ENCODE measurements at places on chromosomes 2 and 18.

GRCh38 chr2:127511090-127511695 lies 15.1 kb downstream of the IWS1 start:
- DNase-seq = no peak

DNA sequence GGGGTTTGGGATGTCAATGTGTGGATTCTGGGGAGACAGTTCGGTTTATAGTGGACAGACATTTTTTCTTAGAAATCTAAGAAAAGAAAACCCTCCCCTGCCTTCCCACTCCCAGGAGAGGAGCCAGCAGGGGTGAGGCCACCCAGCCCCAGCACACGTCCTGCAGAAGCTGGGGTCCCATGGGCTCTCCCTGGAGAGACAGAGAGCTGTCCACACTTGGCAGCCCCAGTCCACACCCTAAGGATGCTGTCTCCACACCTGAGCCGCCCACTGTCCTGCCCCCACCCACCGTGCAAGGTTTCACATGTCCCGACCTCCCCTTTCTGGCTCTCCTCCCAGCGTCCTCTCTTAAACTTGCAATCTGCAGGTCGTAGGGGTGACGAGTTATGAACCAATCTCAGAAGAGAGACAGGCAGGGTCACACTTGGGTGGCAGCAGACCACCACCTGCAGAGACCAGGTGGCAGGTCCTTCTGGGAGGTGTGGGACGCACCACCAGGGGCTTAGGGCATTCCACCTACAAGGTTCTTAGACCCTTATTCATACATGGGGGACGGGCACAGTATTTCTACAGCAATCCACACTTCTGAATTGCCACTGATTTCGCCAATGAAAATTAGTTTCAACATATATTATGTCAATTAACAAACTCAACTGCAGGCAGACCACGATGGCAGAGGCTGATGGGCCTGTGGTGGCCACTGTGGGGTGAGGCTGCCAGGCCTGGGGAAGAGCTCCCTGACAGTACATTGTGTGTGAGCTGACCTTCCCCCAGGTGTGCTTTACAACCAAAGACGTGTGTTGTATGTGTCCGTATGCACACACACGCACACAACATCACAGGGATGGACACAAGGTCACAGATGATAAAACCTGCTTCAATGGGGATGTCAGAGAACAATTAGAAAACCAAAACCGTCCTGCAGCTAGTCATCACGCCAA lies 158.5 kb downstream of the TPO start:
- no peak for DNase-seq

DNA sequence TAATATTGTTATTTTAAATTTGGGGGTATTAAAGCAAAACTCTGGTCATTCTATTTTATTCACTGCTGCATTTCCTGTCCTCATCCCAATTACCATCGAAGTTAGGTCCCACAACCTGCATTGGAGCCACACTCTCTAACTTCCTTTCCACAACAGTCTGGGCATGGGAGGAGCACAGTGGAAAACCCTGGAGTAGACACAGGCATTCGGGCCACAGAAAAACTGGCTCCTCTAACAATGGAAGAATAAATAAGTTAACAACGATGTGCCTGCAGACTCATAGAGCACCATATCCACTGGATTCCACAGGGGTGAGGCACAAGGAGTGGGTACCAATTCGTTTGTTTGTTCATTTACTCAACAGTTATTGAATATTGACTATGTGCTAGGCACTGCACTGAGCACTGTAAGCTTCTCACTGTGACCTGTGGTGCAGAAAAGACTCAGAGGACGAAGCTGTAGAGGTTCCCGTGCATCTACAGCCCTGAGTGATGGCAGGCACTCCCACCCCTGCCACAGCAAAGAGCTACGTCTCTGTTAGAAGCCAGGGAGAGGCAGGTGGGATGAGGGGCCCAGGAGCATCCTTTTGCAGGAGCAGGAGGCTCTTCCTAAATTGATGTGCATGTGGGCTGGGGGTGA lies 154.2 kb upstream of the PGAP1 start:
- no peak for DNase-seq

- DNase-seq = no peak
These were observed 3.7 kb upstream of the CRIM1 start for GRCh38 chr2:36351736-36352349.

DNA sequence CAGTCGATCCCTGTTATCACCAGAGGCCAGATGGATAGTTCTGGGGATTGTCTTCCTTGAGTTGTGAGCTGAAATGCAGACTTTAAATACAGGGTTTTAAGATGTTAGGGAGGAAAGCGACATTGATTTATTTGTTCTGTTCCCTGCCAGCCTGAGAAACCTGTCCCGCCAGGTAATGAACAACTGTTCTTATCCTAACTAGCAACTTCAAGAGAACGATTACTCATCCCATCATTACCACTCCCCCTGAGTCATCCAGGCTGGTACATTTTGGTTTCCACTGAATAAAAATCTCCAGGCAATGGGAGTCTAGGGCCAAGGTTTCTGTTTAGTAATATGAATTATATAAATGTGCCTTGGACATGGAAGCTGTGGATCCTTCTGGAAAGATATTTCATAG lies 131.2 kb downstream of the LYPD6B start:
- DNase-seq = no peak

GRCh38 chr18:3972291-3972930 lies 482.7 kb downstream of the DLGAP1 start:
- peak; percentile 61 for DNase-seq

DNA sequence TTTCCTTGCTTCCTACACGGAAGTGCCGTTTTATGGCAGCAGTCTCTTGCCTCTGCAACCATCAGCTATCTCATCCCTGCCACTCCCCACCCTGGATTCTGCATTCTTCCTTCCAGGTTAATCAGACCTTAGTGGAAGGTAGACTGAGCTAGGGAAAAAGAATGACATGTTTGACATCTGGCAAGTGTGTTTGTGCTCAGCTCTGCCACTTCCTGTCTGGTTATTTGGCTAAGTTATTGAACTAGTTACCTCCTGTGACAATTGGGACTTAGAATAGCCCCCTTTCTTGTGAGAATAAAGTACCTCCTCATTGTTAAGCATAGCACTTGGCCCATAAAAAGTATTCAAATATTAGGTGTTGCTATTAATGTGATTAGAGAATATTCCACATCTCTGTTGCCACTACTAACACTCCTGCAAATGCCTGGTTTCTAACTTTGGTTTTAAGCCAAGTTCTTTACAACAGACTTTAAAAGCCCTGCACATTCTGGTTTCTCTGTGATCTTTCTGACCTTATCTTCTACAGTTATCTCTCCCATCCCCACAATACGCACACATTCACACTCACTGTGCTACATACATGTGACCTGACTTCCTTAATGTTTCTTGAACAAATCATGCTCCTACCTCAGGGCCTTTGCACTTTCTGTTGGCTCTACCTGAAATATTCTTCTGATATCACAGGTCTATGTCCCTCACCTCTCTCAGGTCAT lies 10.8 kb upstream of the MAPRE2 start:
- DNase-seq = no peak

DNA sequence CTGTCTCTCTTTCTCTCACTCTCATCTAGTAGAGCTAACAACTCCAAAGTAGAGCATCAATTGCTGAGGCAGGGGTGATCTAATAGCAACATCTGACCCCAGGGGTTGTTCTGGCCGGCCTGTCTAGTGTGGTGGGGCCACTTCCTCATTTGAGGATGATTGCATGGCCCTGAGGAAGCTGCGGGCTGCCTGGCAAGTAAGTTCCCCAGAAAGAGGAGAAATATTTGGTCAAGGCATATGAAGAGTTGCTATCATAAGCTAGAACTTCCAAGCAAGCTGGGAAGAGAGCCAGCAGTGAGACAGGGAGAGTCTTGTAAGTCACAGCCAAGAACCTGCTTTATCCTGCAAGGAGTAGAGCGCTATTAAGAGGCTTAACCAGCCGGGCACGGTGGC lies 50.8 kb upstream of the TMEM87B start:
- no peak for DNase-seq

GRCh38 chr2:177579486-177580036 lies 187.0 kb downstream of the AGPS start:
- DNase-seq = no peak

DNA sequence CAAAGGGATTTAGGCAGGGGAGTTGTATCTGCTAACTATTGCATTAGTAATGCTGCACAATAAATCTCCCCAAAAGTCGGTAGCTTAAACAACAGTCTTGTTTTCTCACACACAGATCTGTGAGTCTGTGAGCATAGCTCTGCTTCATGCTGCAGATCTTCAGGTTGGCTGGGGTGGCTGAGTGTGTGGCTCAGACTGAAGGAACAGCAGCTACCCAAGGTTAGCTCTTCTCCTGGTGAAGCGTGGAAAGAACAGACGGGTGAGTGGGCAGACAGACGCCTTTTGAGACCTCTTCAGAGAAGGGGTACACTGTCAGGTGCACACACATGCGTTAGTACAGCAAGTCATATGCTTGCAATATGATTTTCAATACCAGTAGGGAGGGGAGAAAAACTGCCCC lies 3.9 kb upstream of the CCDC85A start:
- no peak for DNase-seq

DNA sequence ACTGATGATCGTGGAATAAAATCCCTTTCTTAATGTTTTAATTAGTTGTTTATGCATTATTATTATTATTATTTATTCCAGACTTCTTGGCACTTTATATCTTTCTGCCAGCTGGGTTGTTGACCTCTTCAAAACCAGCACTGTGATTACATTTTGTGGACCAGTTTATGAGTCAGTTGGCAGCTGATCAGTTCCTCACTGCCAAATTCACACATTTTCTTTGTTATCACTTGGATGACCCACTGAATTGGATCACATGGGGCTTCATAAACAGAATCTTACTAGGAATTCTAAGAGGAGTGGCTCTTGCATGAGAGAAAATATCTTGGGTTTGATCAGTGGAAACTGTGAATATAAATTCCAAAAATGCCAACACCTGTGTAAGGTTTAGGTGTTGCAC lies 321.8 kb upstream of the SPRED2 start:
- DNase-seq = no peak
